Activated T-helper 2 cell treated with anti-CD3 and anti-CD28 coated beads, Interferon-gamma antibody, Interleukin-2, Interleukin-4, amounts not matched to agents 10 μg/mL and 5 μg/mL and 100 μg/mL, durations not matched to agents 14 hours and 24 hours and 36 hours (primary cell): ENCODE measurements at places on chromosomes 4 and X. TPM values are rescaled to one million over a fixed set of nuclear protein-coding genes. Genes with fewer than 3 reads are reported as not detected.

DNA sequence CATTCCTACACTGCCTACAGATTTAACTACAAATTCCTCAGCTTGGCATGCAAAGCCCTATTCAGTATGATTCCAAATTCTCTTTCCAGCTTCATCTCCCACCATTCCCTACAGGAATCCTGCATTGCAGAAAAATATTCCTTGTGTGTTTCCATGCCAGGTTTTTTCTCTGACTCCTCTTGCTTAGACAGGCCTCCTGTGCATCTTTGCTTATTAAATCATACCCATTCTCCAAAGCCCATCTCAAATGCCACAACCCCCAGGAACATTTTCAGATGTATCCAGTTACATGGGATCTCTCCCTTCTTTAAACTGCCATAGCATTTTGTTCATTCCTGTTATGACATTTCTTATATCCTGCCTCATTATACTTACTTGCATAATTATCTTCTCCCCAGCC, 106.4 kb upstream of the GRIA3 start:
- no peak for DNase-seq
- no peaks in the 10 kb centered on the region for H3K4me1 ChIP-seq
- H3K27me3 ChIP-seq = no peaks in the 10 kb centered on the region
- no peaks in the 10 kb centered on the region for H3K36me3 ChIP-seq
- no peak overlapping the region for H3K27ac ChIP-seq
- H3K4me3 ChIP-seq = no peak overlapping the region

DNA sequence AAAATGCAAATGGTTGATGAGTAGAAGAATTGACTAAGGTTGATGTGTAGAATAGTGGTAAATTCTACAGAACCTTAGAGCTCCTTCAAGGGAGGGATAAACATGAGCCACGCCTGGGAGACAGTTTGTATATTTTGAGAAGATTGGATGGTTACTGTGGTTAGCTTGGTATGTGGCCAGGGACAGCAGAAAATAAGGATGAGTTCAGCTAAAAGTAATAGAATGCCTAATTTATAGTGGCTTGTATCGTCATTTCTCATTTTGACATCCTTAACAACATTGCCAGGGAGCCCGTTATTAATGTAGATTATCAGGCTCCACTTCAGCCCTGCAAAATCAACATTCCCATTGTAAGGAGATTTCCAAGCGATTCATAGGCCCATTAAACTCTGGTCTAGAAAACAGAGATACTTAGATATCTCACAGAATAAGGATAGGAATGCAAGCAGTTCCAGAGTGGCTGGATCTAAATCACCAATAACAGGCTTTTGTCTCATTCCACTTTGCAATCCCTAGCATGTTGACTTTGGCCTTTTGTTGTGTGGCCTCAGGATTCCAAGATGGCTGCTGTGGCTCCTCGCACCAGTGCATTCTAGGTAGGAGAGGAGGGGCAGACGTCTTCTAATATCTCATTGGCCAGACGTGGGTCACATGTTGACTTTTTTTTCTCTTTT, 6.4 kb upstream of the PTTG2 start:
- H3K27ac ChIP-seq = no peak overlapping the region
- no peaks in the 10 kb centered on the region for H3K27me3 ChIP-seq
- peaks cover 12% of the 10 kb centered on the region for H3K4me1 ChIP-seq
- no peak overlapping the region for H3K4me3 ChIP-seq

DNA sequence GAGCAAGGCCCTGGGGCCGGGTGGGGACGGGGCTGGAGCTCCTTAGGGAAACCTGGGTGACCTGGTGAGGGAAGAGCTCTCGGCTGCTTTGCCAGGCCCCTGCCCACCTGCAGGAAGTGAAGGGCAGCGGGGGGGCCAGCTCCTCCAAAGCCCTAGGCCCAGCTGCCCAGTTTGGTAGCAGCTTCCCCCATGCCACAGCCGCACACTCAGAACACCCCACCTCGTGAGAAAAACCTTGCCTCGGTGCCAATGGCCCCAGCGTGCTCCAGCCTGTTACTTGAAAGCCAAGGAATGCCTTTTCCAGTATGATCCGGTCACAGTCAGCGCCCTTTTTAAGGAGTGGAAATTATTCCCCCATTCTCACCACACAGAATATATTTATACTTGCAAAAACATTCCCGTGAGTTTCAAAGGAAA, 38.3 kb downstream of the ACOX3 start:
- no peaks in the 10 kb centered on the region for H3K27me3 ChIP-seq
- H3K4me1 ChIP-seq = no peaks in the 10 kb centered on the region
- H3K27ac ChIP-seq = no peak overlapping the region
- peaks cover 5% of the 10 kb centered on the region for H3K36me3 ChIP-seq
- DNase-seq = no peak
- H3K4me3 ChIP-seq = no peak overlapping the region

- no peak overlapping the region for H3K27ac ChIP-seq
- H3K4me3 ChIP-seq = no peak overlapping the region
- H3K4me1 ChIP-seq = no peaks in the 10 kb centered on the region
- no peak for DNase-seq
Measured at GRCh38 chrX:136477026-136477425, 10.7 kb upstream of the BRS3 start.

- H3K4me3 ChIP-seq = no peak overlapping the region
- H3K36me3 ChIP-seq = no peaks in the 10 kb centered on the region
- H3K27ac ChIP-seq = no peak overlapping the region
- peaks cover 21% of the 10 kb centered on the region for H3K27me3 ChIP-seq
Measured at GRCh38 chr4:11421116-11421515, 7.6 kb downstream of the HS3ST1 start.

GRCh38 chr4:81724925-81725329, 253.2 kb upstream of the RASGEF1B start:
- peak; percentile 29 for DNase-seq
- H3K4me1 ChIP-seq = peaks cover 8% of the 10 kb centered on the region
- H3K4me3 ChIP-seq = no peak overlapping the region
- H3K27me3 ChIP-seq = peaks cover 8% of the 10 kb centered on the region
- no peak overlapping the region for H3K27ac ChIP-seq

The SRPK3 gene
- not detected in 2 replicates for total RNA-seq

The SCML1 gene
- 0.78 and 0.83 TPM in 2 replicates for total RNA-seq

The FMR1NB gene
- total RNA-seq = not detected in 2 replicates

The ERAS gene
- total RNA-seq = not detected in 2 replicates
